ENCODE measurements at places on chromosomes 11 and 22. TPM values are rescaled to one million over a fixed set of nuclear protein-coding genes. Genes with fewer than 3 reads are reported as not detected.

DNA sequence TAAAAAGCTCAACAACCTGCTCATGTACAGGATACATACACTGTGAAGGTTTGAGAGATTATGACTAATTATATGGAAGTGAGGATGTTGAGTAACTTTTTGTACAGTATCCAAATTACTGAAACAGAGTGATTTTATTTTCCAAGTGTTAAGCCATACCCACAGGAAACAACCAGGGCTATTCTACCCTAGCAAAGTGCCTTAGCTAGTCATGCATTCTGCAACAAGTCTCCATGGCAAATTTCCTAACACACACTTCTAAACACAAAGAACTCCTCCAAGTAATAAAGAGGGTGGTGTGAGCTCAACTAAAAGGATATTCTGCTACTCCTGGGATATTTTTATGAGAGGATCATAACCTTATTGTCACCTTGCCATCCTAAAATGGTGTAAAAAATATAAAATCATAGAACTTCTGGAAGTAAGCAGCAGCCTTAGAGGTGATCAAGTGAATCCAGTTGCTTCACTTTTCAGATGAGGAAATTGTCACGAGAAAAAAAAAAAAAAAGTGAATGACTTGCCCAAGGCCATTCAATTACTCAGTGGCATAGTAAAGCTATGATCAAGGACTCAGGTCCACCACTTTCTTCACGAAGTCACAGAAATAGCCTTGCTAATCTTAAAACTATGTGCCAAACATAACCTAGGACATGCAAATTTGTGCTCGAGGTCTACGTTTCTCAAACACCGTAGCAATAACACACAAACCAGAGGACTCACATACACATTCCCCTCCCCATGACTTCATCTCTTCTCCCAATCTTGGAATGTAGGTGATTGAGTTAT lies 4.2 kb downstream of the LGR4 start:
- DNase-seq = no peak

DNA sequence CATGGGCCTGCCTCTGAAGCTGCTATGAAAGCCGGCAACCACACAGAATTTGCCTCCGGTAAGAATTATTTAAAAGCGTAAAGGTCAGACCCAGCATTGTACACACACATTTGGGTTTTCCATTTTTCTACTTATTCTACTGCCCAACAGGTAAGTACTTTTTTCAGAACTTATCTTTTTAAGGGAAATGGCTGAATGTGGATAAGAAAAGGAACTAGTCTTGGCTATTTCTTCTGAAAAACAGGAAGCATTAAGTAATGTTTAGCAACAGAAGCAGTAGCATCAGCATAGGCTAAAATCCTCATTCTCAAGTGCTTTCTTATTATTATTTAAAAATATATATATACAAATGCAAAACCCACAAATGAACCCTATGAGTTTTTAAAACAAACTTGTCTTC lies 103.1 kb downstream of the MPPED2 start:
- DNase-seq = no peak

Gene OR52E5
- total RNA-seq = not detected

Gene ACTN3
- total RNA-seq = not detected

- DNase-seq = no peak
Observed at GRCh38 chr11:17651061-17651460, 68.3 kb upstream of the MYOD1 start.

- no peak for DNase-seq
Observed at GRCh38 chr11:43632181-43632580, 48.4 kb upstream of the HSD17B12 start.

GRCh38 chr11:4181782-4182721 lies 87.5 kb downstream of the RRM1 start:
- DNase-seq = peak; percentile 75

GRCh38 chr22:37196539-37197450 lies 8.7 kb upstream of the C1QTNF6 start:
- no peak for DNase-seq

Gene PLET1
- not detected for total RNA-seq

DNA sequence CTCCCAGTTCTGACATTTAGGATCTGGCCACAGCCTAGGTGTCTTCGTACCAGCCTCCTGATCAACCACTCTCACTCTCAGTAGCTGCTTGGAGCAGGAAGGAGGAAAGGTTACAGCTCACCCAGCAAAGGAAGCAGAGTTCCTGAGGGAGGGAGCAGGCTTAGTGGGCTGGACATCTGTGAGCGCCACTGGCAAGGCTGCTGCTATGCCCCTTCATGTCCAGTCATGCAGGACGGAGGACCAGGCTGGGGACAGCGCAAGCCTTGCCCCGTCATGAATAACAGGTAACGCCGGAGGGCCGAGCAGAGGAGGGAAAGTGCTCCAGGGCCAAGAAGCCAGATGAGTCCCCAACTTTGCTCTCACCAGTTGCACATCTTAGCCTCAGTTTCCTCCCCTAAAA lies 25.8 kb downstream of the TPST2 start:
- DNase-seq = no peak

- DNase-seq = no peak
Observed at GRCh38 chr11:124870430-124870829, 5.2 kb downstream of the ROBO3 start.

GRCh38 chr11:107116358-107116757 lies 98.1 kb upstream of the GUCY1A2 start:
- DNase-seq = peak; percentile 0

Gene CEND1
- 0.21 TPM for total RNA-seq

Gene TALDO1
- total RNA-seq = 159 TPM

DNA sequence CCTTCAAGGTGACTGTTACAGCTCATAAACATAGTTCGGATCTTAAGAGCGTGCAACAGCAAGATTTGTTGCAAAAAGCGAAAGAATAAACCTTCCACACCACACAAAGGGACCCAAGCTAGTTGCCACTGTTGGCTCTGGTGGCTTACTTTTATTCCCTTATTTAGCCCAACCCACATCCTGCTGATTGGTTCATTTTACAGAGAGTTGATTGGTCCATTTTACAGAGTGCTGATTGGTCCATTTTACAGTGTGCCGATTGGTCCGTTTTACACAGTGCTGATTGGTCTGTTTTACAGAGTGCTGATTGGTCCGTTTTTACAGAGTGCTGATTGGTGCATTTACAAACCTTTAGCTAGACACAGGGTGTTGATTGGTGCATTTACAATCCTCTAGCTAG lies 776.9 kb upstream of the CNTN5 start:
- no peak for DNase-seq

Gene ATG16L2
- total RNA-seq = 7.8 TPM

Gene KDM4D
- 0.41 TPM for total RNA-seq

- DNase-seq = no peak
Observed at GRCh38 chr22:48957311-48957986, 870.2 kb downstream of the BRD1 start.

DNA sequence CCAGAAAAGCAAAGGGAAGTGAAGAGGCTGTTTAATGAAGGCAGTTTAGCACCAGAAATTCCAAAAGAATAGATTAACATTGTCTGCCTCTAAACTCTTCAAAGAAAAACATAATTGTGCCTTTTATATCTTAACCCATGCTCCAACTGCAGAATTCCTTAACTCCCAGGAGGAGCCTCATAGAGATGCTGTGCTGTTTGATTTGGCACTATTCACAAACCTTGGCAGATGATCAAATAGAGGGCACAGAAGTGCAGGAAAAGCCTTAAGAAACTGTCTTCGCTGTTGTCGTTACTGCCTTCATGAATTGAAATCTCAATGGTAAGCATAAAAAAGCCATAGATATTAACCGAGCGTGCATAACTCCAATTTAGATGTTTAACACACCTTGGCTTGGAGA lies 124.1 kb upstream of the MPPED2 start:
- no peak for DNase-seq

DNA sequence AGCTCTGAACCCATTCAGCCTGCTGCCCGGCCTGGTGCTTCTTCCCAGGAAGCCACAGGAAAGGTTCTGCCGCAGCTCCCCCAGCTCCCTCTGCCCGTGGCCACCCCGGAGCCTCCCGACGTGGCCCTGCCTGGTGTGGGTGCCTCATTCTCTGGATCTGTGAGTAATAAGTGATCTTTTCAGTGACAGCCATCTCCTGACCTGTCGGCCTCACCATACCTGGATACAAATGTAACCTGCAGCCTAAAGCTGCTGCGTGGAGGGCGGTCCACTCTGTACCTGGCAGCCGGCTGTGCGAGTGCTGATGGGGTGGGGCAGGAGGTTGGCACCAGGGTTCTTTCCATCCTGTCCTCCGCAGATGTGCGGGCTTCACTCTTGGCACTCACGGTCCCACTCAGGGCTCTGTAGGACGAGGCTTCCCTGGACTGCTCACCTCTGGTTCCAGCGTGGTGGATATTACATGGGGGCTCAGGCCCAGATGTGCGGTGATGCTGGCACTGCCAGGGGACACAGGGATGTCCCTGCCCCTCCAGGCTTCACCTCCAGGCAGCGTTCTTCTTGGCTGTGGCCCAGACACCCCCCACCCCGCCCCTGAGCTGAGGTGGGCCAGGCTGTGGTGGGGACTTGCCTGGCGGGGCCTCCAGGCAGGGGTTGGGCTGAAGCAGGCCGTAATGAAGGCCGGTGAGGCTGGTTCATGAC lies 748.5 kb downstream of the BRD1 start:
- no peak for DNase-seq

Gene IL10RA
- not detected for total RNA-seq

Gene BDNF
- 23.6 TPM for total RNA-seq

Gene GP1BB
- 0.53 TPM for total RNA-seq

- no peak for DNase-seq
Observed at GRCh38 chr11:103898065-103898464, 138.4 kb upstream of the DDI1 start.

DNA sequence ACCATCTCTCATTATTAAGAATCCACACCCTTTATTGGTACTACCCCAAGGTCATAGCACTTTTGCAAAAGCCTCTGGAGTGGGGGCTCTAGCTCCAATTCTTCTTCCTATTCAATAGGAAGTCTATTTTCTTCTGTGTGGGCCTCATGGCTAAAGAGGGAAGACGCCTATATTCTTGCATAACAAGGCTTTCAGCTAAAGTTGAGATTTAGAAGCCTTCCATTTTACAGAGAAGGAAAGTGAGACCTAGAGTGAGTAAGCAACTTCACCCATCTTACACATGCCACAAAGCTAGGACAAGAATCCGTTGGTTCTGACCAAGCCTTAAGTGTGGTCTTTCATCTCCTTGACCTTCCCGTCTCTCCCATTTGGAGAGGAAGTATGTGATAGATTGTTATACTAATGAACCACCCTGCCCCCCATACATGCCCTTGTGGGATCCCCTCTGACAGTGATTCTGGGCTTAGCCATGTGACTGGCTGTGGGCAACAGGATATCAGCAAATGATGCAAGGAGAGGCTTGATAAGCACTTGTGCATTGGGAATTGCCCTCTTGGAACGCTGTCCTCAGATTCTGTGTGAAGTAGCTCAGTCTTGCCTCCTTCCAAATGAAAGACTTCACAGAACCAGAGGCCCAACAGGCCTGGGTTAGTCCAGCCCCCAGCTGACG lies 12.3 kb downstream of the BACE1 start:
- no peak for DNase-seq

DNA sequence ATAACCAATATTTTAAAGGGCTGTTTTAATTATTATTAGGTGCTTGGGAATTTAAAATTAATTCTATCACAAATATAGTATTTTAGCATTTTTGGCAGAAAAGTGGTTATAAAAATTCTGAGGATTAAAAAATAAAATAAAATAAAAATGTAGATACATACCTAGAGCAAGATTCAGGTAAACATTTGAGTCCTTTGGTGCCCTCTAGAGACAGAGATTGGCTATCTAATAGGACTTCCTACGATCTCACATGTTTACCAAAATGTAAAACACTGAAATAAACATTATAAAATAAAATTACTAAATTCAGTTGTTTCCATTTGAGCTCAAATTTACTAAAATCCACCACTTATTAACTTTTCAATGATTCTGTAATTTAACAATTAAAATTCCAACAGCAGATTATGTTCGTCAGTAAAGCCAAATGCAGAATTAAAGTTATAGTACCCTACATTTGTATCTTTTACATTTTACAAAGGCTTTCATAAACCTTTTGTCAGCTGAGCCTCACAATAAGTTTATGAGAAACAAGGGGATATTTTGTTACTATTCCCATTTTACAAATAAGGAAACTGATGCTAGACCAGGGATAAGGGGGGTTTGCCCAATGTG lies 27.7 kb downstream of the SLC36A4 start:
- DNase-seq = no peak

DNA sequence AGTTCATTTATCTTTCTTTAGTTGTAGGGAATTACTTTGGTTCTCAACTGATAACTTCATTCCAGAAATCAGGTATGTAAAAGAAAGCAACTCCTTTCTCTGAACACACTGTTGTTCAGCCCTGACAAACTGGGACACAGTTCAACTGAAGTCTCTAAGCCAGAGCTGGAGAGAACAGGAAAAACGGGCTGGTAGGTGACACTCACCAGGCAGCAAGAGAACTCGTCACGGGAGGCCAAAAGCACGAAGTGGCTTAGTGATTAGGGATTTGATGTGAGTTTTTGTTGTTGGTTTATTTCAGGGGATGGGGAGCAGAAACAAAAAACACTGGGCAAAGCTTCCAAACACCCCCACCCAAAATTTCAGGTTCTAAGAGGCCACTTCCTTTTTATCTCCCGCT lies 54.1 kb downstream of the MYH9 start:
- DNase-seq = no peak

Gene PGA5
- total RNA-seq = not detected

- no peak for DNase-seq
Observed at GRCh38 chr11:124080327-124081001, 34.8 kb upstream of the VWA5A start.

Gene CEP126
- total RNA-seq = 0.21 TPM

GRCh38 chr22:34851918-34852662 lies 213.9 kb upstream of the ISX start:
- DNase-seq = no peak

Gene P2RY2
- total RNA-seq = not detected

DNA sequence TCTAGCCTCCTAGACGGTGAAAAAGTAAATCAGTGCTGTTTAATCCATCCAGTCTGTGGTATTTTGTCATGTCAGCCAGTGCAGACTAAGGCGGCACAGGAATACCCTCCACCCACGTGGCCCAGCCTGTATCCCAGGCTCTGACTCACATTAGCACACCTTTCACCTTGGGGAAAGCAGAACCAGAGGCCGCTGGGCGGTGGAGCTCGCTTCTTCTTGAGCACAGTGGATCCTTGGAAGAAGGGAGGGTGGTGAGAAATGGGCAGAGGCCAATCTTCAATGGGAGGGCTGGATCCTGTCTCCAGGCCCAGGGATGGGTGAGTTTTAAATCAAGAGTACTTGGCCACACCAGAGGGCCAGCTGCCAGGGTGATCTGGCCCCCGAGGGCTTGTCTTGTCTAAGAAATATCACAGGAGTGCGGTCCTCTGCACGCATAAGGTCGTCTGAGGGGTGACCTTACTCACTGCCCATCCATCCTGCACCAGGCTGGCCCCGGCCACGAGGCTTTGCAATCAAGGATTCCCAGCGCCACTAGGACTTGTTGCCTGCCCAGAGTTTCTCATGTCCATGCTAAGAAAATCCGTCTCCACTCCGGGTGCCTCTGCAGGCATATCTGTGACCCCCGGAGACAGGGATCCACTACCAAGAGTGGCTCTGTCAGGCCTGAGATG lies 658.5 kb downstream of the BRD1 start:
- DNase-seq = no peak

Gene CD3G
- total RNA-seq = not detected

- DNase-seq = no peak
Observed at GRCh38 chr11:92969293-92969633, 188 bp upstream of the MTNR1B start.

Gene PRR5
- 13.7 TPM for total RNA-seq

Data from SJSA1 (cell line).